Activated naive CD8-positive, alpha-beta T cell treated with anti-CD3 and anti-CD28 coated beads, Interleukin-2, amount 10 ng/mL, durations not matched to agents 7 days and 5 days (primary cell): ENCODE measurements at places on chromosomes 2 and 18.

DNA sequence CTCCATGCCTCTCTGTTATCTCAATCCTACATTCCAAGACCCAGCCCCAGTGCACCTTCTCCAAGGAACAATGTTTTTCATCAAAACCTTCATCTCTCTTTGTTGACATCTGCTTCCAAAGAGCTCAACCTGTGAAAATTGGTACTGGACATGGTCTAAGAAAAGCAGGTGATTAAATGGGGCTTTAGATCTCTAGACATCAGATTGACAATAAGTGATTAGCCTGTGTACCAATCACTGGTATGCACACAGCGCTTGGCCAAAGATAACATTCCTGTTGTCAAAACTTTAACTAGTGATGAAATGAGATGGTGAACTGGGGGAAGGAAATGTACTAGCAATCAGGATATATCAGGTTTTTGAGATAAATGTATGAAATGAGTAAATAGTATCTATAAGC is 183.3 kb downstream of the TDRD15 start:
- no peaks in the 10 kb centered on the region for H3K36me3 ChIP-seq
- H3K27ac ChIP-seq: no peak overlapping the region
- DNase-seq: no peak
- H3K4me3 ChIP-seq: no peak overlapping the region

GRCh38 chr2:41990688-41991087 is 57.1 kb upstream of the PKDCC start:
- no peak overlapping the region for H3K4me3 ChIP-seq
- H3K4me1 ChIP-seq: no peaks in the 10 kb centered on the region
- DNase-seq: no peak
- peaks cover 5% of the 10 kb centered on the region for H3K27me3 ChIP-seq
- no peaks in the 10 kb centered on the region for H3K36me3 ChIP-seq

DNA sequence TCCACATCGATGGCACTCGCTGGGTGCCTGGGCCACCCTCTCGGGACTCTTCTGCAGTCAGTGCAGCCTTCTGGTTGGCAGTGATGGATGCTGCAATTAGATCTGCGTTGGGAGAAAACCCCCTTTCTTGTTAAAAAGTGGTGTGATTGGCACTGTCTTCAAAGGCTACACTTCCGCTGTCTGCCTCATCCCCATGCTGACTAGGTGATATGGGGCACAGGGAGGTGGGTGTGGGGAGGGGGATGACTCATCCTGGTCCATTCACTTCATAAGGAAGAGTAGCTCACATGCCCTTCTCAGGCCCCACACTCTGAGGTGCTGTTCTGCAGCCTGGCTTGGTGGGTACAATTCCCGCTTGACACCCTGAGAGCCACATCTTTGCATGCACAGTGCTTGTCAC is 77.4 kb downstream of the THNSL2 start:
- no peaks in the 10 kb centered on the region for H3K36me3 ChIP-seq
- no peak overlapping the region for H3K4me3 ChIP-seq
- H3K4me1 ChIP-seq: no peaks in the 10 kb centered on the region
- H3K27ac ChIP-seq: no peak overlapping the region
- no peak for DNase-seq

- H3K4me1 ChIP-seq: peaks cover 2% of the 10 kb centered on the region
- no peaks in the 10 kb centered on the region for H3K36me3 ChIP-seq
- H3K4me3 ChIP-seq: no peak overlapping the region
- DNase-seq: no peak
- H3K27ac ChIP-seq: no peak overlapping the region
- no peaks in the 10 kb centered on the region for H3K27me3 ChIP-seq
Measured at GRCh38 chr2:204687776-204688175, 142.5 kb downstream of the PARD3B start.

DNA sequence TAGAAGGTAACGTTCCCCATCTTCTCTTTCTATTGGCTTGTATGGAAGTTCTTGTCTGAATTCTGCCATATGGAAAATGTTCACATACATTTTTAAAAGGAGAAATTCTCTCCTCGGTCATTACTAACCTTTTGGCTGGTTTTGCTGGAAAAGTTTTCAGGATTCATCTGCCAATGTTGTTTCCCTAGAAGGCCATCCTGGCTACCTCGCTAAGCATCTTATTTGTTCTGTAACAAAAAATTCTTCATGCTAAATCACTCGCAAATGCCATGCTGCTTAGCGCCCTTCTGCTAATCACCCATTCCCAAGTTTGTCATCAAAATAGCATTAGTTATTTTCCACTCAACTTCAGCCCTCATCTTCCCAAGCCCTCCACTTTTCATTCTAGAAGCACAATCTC is 262.0 kb downstream of the SLC8A1 start:
- peaks cover 3% of the 10 kb centered on the region for H3K27me3 ChIP-seq
- H3K4me3 ChIP-seq: no peak overlapping the region
- no peaks in the 10 kb centered on the region for H3K4me1 ChIP-seq
- no peak overlapping the region for H3K27ac ChIP-seq
- H3K36me3 ChIP-seq: no peaks in the 10 kb centered on the region
- no peak for DNase-seq

GRCh38 chr2:127153691-127154158 is 46.8 kb upstream of the BIN1 start:
- no peak for DNase-seq
- H3K36me3 ChIP-seq: no peaks in the 10 kb centered on the region
- H3K27me3 ChIP-seq: peaks cover 5% of the 10 kb centered on the region
- no peak overlapping the region for H3K4me3 ChIP-seq

DNA sequence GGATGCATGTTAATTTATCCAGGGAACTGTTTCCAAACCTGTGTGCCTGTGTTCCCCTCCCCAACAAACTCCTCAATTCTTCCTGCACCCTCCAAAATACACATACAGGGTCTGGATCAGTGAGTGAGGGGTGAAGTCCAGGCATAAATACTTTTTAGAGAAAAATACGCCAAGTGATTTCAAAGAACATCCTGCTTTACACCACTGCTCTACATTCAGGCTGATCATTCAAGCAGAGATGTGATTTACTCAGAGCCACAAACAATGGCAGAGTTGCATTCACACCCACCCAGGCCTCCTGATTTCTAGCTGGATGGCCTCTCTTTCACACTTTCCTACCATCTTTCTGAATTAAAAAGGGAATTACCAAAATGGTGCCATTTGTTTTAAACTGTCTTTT is 289.5 kb upstream of the SLC14A2 start:
- H3K27ac ChIP-seq: no peak overlapping the region
- peaks cover 4% of the 10 kb centered on the region for H3K27me3 ChIP-seq
- no peaks in the 10 kb centered on the region for H3K4me1 ChIP-seq
- H3K36me3 ChIP-seq: no peaks in the 10 kb centered on the region
- no peak for DNase-seq
- H3K4me3 ChIP-seq: no peak overlapping the region

DNA sequence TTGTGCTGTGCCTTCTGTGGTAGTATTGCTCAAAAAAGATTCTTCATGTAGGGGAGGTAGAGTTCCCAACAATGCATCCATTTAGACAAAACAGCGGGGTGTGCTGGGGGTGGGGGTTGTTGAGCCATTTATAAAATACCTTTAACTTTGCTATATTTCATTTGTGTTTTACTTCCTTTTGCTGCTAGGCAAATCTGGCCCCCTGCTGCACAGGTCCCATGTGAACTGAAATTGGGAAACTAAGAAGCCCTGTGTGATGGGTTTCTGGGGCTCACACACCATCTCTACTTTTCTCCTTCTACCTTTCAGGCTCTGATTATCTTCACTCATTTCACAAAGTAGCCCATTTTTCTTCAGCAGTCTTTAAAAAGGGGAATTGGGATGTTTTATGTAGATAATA is 52.7 kb upstream of the ITGA4 start:
- H3K36me3 ChIP-seq: peaks cover 13% of the 10 kb centered on the region
- no peak overlapping the region for H3K27ac ChIP-seq
- H3K4me1 ChIP-seq: peaks cover 6% of the 10 kb centered on the region
- no peaks in the 10 kb centered on the region for H3K27me3 ChIP-seq
- DNase-seq: no peak

GRCh38 chr2:128727404-128727803 is 408.7 kb upstream of the HS6ST1 start:
- no peak overlapping the region for H3K4me3 ChIP-seq
- peaks cover 1% of the 10 kb centered on the region for H3K36me3 ChIP-seq
- no peak for DNase-seq
- H3K27ac ChIP-seq: no peak overlapping the region

GRCh38 chr2:235851828-235852525 is 316.2 kb downstream of the GBX2 start:
- H3K4me3 ChIP-seq: no peak overlapping the region
- DNase-seq: no peak
- no peaks in the 10 kb centered on the region for H3K4me1 ChIP-seq
- H3K27ac ChIP-seq: no peak overlapping the region

DNA sequence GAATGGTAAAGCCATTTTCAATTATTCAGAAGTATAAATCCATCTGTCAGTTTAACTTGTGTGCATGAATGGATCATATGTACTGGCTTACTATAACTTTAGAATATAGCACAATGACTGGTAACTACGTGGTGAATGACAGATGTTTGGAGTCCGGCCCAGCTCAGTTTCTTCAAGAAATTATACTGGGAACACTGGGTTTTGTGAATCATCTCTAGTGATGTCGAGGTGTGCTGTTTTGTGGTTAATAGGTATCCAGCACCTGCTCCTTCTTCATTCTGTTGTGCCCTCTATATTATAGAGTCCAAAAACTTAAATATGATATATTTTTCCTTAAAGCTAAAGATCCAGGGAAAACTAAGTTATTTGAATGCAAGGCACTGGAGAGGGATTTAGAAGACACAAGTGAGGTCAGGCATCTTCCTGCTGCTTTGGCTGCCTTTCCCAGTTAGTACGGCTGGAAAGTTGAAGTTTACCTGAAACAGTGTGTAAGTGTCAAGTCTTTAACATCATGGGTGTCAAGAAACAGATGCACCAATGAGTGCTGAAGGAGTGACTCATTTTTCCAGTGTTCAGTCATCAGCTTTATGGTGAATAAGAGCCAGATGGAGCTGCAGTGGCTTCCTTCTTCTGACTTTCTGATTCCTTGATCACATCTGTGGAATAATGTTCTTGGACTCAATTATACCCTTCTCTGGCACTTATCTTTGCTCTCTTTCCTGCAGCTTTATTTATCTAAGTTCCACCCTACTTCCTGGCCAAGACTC is 1079.5 kb upstream of the CELF4 start:
- H3K4me3 ChIP-seq: no peak overlapping the region
- H3K4me1 ChIP-seq: no peaks in the 10 kb centered on the region
- no peaks in the 10 kb centered on the region for H3K27me3 ChIP-seq

DNA sequence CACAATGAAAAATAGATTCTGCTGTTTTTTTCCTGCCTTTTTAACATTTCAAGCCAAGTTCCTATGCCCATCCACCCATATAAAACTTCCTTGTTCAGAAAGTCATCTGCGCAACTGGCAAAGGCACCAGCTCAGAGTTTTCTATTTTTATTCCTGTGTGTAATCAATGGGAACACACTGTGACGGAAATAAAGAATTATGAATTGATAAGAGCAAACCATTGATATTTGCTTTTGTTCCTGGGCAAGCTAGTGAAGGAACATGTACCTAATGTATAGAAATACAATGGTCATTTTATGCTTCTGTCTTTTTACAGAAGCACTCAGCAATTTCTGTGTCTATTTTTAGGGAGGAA is 30.8 kb upstream of the AAK1 start:
- no peak overlapping the region for H3K4me3 ChIP-seq
- H3K27ac ChIP-seq: no peak overlapping the region
- H3K36me3 ChIP-seq: peaks cover 6% of the 10 kb centered on the region
- H3K27me3 ChIP-seq: no peaks in the 10 kb centered on the region

DNA sequence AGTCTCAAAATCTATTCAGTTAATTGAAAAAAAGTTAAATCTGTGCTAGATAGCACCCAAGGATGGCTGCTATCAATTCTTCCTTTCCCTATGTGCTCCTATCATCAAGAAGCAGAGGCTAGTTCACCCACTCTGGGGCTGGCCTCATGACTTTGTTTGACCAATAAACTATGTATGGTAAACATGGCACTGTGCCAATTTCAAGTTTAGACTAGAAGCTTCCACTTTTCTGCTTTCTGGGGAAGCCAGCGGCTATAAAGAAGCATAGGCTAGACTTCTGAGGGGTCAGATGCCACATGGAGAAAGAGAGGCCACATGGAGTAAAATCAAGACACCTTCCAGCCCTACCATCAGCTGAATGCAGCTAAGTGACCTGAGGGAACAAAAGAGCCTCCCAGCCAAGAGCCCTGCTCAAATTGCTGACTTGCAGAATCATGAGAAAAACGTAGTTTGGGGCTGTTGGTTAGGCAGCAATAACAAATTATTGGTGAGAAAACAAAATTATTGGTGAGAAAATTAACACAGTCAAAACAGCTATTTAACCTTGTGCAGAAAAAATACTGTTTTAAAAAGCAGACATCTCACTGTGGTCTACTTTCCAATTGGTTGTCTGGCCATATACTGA is 86.5 kb upstream of the SLC14A2 start:
- no peaks in the 10 kb centered on the region for H3K36me3 ChIP-seq
- H3K4me3 ChIP-seq: no peak overlapping the region
- peaks cover 6% of the 10 kb centered on the region for H3K27me3 ChIP-seq
- H3K4me1 ChIP-seq: no peaks in the 10 kb centered on the region

- peaks cover 2% of the 10 kb centered on the region for H3K27me3 ChIP-seq
- no peak for DNase-seq
- H3K27ac ChIP-seq: no peak overlapping the region
Measured at GRCh38 chr2:177282181-177282641, 17.7 kb upstream of the NFE2L2 start.

DNA sequence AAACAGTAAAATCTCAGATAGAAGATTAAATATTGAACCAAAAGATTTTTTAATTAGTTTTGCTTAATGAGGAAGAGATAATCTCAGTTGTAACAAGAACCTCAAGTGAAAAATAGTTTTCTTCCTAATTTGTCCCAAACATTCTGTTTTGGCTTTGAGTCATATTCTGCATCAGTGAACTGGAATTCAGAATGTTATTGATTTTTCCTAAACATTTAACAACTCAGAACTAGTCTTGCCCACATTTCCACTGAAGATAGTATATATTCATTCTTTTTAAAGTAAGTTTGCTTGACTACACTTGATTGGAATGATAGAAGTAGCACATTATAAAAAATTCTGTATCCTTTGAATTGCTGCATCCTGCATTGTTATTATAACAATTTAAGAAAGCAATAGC is 85.7 kb upstream of the UGP2 start:
- no peak overlapping the region for H3K27ac ChIP-seq
- H3K4me1 ChIP-seq: peaks cover 10% of the 10 kb centered on the region
- H3K36me3 ChIP-seq: peaks cover 1% of the 10 kb centered on the region
- H3K4me3 ChIP-seq: no peak overlapping the region
- H3K27me3 ChIP-seq: peaks cover 6% of the 10 kb centered on the region
- DNase-seq: no peak

GRCh38 chr18:70166668-70167067 is 38.8 kb downstream of the RTTN start:
- no peak for DNase-seq
- H3K36me3 ChIP-seq: peaks cover 30% of the 10 kb centered on the region
- H3K4me3 ChIP-seq: no peak overlapping the region
- peaks cover 3% of the 10 kb centered on the region for H3K4me1 ChIP-seq
- no peak overlapping the region for H3K27ac ChIP-seq
- H3K27me3 ChIP-seq: no peaks in the 10 kb centered on the region

DNA sequence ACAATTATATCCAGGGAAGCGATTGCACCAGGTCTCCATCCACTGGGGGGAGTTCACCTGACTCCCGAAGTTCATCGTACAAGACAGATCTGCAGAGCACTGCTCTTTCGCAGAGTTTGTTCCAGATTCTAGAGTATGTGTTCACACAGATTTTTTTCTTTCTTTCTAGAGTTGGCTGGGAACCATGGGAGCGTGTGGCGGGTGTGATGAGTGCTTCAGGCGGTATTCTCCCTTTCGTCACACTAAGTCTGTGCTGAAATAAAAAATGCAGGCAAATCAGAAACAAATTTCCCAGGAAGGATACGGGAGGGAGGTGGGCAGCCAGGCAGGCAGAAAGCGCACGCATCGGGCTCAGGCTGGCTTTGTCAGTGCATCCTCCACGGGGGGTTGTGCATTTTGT is 129.8 kb upstream of the SOX11 start:
- no peak overlapping the region for H3K27ac ChIP-seq
- no peaks in the 10 kb centered on the region for H3K36me3 ChIP-seq
- H3K4me1 ChIP-seq: no peaks in the 10 kb centered on the region
- no peak for DNase-seq
- H3K4me3 ChIP-seq: no peak overlapping the region
